ENCODE measurements at places on chromosomes 6 and 20. TPM values are rescaled to one million over a fixed set of nuclear protein-coding genes. Genes with fewer than 3 reads are reported as not detected.

DNA sequence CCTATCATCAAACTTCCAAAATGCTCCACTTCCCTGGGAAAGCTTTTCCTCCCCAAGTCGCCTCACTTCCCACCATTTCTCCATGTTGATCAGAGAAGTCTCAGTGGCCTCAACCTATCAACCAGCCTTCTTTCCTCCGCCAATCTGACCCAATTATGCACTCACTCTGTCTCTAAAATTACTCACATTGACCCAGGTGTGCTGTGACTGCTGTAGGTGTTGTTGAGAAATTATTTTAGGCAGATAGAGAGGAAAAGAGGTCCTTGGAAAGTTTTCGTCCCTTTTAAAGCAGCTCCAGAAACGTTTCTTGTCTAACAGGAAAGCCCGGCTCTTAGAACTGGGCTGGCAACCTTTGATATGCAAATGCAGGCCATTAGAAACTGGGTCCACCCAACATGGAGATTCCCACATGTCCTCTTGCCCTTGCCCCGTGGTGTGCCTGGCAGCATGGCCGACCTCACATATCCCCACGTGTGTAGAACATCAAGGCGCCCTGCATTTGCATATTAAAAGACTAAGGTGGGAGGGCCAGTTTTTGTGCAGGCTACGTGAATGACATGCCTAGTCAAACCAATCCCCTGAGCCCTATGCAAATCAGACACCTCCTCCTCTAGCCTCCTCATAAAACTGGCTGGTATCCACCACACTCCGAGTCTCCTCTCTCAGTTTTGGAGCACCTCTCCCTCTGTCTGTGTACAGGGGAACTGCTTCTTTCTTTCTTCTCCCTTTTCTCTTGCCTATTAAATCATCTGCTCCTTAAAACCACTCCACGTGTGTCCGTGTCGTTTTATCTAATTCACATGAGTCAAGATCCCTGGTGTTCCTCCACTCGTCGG lies 12.9 kb downstream of the IPCEF1 start:
- DNase-seq, result no peak

GRCh38 chr6:130969791-130970491 lies 93.1 kb downstream of the EPB41L2 start:
- DNase-seq, result no peak

HLA-DQB1 gene
- total RNA-seq, result 13.4 TPM

DNA sequence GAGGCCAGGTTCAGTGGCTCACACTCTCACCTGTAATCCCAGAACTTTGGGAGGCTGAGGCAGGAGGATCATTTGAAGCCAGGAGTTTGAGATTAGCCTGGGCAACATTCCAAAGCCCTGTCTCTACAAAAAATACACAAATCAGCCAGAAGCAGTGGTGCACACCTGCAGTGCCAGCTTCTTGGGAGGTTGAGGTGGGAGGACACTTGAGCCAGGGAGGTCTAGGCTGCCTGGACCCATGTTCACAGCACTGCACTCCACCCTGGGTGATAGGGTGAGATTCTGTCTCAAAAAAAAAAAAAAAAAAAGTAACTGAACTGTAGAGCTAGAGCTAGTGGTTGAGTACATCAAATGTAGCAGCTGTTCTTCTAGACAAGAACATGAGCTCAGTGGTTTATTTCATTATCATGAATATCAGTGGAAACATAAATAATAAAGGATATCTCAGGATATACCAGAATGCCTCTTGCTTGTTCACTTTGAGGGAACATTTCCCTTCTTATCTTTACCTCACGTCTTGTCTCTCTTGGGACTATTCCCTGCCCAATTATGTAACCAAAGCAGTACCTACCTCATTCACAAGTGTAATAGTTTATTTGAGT lies 17.6 kb downstream of the NANP start:
- DNase-seq, result no peak

EFCAB8 gene
- 1.5 TPM for total RNA-seq

DNA sequence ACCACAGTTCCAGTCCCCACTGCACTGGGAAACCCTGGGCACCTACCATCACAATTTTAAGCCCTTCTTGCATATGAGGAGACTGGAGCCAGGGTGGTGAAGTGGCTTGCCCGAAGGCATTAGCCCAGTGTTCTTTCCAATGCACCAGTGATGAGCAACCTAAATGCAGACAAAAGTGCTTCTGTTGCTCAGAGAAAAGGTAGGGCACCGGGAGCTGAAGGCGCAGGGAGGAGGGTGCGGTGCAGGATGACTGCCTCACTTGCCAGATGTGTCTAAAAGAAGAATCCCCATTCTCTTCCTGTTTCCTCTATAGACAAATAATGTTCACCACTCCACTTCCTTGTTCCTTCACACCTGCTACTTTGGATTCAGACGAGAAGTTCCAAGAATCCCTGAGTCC lies 86.5 kb downstream of the QRSL1 start:
- no peak for DNase-seq
